ENCODE measurements at places on chromosomes 4 and X.

DNA sequence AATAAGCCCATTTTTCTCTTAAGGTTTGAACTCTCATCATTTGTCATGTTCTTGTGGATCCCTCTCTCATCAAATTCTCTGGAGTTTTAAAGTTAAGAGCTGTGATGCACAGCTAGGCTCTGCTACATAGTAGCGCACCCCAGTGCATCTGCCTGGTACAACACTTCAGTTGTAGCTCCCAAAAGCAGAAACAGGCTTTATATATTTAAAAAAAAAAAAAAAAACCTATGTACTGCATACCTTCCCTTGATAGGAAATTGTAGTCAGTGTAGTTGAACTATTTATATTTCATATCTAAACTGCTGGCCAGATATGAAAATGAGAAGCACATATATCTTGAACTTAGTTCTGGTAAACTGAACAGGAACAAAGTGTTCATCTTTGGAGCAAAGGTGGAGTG, 131.4 kb downstream of the KLHL13 start:
- no peak for DNase-seq

GRCh38 chr4:53075162-53075785, 213.2 kb downstream of the RASL11B start:
- no peak for DNase-seq

GRCh38 chr4:58564695-58565475, 1454.7 kb upstream of the IGFBP7 start:
- no peak for DNase-seq

GRCh38 chr4:38138363-38138762, 178.2 kb downstream of the PTTG2 start:
- no peak for DNase-seq

Measured in stimulated activated CD8-positive, alpha-beta memory T cell treated with anti-CD3 and anti-CD28 coated beads, Interleukin-4, amount 100 ng/mL, for 1 hour (primary cell).